NB4 (cell line): ENCODE measurements at places on chromosomes 6 and 20.

DNA sequence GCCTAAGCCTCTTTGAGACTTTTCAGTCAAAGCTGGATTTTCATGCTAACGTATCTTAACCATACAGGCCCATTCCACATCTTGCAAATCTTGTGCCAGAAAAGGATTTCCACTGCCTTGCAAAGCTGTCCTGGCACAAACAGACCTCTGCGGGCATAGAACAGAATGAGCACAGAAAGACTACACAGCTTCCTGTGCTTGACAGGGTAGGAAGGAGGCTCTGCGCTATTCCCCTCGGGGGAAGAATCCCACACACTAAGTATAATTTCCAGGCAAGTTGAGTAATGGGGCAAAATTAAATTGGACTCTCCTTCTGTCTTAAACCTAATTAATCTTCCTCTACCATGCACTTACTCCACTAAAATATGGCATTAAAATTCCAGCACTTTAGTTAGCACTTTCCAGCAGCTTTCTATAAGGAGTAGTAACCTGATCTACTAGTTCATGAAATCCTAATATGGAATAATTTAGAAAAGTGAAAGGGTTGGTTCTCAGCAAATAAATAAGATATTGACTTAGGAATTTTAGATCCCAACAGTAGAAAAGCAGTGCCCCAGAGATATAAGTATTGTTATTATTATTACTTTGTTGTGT, 532.1 kb upstream of the JAG1 start:
- no peak for DNase-seq

- DNase-seq, result no peak
Observed at GRCh38 chr6:7805078-7805849, 79.4 kb downstream of the BMP6 start.

DNA sequence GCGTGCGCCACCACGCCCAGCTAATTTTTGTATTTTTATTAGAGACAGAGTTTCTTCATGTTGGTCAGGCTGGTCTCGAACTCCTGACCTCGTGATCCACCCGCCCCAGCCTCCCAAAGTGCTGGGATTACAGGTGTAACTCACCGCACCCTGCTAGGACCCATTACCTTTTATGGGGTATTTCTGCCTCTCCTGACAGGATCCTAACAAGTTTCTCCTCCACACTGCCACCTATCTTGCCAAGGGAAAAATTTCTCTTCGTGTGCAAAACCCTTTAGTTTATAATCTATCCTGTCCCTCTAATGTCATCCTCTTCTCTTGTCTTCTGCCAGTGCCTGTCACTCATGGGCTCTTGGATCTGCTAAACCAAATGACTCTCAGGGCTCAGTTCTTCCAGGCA, 1.9 kb downstream of the STMND1 start:
- peak; percentile 8 for DNase-seq

- no peak for DNase-seq
Observed at GRCh38 chr6:76565932-76566331, 493.5 kb upstream of the IMPG1 start.

- DNase-seq, result peak; percentile 67
Observed at GRCh38 chr20:62069741-62070216, 4.1 kb upstream of the TAF4 start.

GRCh38 chr20:20369250-20370093, 1.6 kb downstream of the INSM1 start:
- no peak for DNase-seq

GRCh38 chr6:101722991-101723579, 329.6 kb downstream of the GRIK2 start:
- no peak for DNase-seq

DNA sequence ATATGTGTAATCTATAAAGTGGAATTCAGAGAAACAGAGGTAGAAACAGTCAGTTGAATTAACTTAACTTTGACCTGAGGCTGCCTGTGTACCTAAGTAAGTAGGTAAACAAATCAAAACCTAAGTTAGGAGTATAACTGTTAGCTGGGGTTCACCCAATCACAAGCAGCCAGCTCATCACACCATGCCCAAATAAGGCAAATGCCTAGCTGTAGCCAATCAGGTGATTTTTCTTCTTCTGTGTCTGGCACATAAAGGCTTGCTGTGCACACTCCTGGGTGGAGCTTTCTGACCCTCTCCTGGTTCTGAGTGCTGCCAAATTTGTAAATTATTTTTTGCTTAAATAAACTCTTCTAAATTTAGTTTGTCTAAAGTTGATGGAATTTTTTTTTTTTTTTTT, 54.7 kb upstream of the TRIM39 start:
- no peak for DNase-seq

GRCh38 chr6:156919370-156919769, 142.2 kb downstream of the ARID1B start:
- no peak for DNase-seq
